ENCODE measurements at places on chromosomes 13 and 19.

GRCh38 chr13:30623392-30623791, 5.7 kb downstream of the USPL1 start:
- DNase-seq, result no peak

GRCh38 chr13:30690282-30691188, 44.8 kb upstream of the ALOX5AP start:
- DNase-seq, result no peak

- DNase-seq, result no peak
These were observed 15.0 kb downstream of the SAFB2 start for GRCh38 chr19:5607318-5608275.

GRCh38 chr13:72463561-72463960, 263.9 kb downstream of the MZT1 start:
- DNase-seq, result peak; percentile 37

DNA sequence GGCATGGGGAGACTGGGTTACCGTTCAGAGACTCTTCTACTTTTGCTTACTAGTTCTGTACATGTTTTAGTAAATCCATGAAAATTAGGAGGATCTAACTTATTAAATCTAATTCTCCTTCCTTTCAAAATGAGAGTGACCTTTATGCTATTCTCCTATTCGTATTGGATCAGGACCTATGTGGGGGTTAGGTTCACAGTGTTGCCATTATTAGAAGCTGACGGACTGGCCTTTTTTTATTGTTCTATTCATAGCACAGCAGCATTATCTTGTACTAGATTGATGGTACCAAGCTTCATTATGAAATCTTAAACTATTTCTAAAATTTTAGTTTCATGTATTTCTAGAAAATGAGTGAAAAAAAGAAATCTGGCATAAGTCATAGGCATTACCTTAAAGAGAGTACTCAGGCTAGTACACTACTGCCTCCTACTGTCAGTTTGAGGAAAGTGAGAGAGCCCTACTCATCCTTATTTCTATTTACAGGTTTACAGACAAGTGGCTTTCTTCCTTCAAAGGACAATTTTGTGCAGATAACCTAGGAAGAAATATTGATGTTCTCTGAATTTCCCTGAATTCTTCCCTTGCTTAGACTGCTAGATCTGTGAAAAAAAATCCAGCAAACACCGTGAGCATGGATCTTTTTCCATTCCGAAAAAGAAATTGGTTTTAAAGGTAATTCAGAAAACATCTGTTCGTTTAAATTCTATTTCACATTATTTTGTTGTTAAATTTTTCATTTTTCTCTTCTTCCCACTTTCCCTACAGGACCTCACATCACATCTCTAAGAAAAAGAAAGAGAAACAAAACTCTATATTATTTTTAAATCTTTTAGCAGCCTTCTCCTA, 485.5 kb downstream of the DIAPH3 start:
- peak; percentile 40 for DNase-seq

DNA sequence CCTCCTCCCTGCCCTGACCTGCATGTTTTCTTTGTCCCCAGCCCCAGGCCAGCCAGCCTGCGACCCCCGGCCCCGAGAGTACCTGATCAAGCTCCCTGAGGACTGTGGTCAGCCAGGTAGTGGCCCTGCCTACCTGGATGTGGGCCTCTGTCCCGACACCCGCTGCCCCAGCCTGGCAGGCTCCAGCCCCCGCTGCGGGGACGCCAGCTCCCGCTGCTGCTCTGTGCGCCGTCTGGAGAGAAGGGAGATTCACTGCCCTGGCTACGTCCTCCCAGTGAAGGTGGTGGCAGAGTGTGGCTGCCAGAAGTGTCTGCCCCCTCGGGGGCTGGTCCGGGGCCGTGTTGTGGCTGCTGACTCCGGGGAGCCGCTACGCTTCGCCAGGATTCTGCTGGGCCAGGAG, 5.6 kb downstream of the CILP2 start:
- no peak for DNase-seq

DNA sequence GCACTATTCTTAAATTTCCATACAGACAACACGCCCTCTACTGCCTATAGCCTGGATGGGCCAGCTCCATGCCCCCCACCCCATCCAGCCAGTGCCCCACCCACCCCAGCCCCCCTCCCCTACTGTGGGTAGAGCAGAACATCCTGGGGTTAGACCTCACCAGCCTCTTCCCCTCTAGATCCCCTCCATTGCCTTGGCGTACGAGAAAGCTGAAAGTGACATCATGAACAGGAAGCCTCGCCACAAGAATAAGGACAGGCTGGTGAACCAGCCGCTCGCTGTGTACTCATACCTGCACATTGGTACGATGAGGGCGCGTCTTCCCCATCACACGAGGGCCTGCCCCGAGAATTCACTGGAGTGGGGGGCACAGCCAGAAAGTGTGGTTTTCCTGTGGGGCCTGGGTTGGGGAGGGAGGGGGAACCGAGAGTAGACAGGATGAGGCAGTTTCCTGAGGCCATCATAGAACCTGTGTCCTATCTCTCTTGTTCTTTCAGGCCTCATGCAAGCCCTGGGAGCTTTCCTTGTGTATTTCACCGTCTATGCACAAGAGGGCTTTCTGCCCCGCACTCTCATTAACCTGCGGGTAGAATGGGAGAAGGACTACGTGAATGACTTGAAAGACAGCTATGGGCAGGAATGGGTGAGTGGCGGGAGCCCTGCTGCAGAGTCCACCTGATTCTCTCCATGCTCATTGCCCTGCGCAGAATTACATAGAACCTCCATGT, 29.1 kb downstream of the ATP12A start:
- DNase-seq, result no peak

- DNase-seq, result no peak
These were observed 1.9 kb downstream of the KCTD4 start for GRCh38 chr13:45198924-45199323.

DNA sequence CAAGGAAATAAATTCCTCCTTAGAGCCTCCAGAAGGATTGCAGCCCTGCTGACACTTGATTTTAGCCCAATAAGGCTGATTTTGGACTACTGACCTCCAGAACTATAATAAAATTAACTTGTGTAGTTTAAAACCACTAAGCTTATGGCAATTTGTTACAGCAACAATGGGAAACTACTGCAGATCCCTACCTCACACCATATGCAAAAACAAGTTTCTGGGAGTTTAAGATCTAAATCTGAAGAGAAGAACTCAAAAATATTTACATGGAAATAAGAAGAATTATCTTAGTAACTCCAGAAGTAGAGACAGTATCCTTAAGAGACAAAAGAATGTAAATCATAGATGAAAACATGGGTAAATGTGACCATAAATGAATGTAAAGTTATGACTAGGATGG, 5.9 kb downstream of the ZNF575 start:
- DNase-seq, result no peak

DNA sequence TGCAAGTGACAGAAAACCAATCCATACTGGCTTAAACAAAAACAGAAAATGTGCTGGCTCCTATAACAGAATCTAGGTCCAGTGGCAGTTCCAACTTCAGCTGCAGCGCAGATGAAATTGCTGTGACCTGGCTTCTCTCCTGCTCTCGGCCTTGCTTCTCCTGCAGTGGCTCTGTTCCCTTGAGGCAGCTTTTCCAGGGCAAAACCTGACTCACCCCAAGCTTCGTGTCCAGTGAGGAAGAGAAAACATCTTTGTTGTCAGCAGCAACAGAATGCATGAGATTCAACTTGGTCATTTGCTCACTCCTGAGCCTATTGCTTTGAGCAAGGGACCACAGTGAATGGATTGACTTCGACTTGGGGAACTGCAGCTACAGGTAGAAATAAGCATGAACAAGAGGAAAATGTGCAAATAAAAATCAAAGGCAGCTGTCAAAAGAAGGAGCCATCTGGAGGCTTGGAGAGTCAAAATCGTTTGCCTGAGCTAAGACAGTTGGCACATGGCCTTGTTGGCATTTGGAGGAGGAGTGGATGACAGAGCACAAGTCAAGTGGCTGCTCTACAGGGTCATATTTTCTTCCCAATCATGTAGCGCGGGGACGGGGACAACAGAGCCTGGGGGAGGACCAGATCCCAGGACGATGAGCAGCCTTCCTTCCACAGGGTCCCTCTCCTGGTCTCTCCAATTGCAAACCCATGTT, 523.4 kb downstream of the FGF9 start:
- no peak for DNase-seq

DNA sequence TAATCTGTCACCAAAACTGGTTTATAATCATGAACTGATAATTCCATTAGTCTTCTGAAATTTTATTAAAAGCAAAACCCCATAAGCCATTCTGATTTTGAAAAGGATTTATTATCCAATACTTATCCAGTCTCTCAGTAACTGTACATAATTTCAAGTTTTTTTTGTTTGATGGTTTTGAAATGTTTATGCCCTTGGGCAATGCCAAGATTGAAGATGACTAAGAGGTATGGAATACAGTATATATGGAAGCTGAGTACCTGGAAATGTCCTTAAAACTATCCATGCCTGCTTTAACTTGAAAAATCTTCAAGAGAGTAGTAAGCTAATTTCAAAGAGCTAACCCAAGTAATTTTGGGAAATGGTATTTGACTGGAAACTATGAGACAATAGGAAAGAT, 1.8 kb upstream of the NEK5 start:
- DNase-seq, result no peak

- no peak for DNase-seq
These were observed 10.0 kb downstream of the MEGF8 start for GRCh38 chr19:42335374-42335936.

DNA sequence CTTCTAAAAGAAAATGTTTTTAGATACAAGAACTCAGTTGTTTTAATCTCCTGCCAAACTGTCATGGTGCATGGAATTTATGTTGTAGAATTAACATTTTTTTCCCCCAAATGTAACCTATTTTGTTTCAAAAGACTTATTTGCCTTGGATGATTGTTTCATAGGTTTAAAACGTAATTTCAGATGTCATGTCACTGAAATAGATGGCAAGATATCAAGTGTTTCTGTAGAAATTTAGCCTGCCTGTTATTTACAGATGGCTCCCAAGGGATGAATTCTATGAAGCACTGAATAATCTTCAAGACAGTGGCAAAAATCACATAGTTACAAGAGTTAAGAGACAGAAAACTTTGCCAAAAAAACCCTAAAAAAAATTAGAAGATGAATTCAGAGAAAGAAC, 1484.6 kb downstream of the OLFM4 start:
- DNase-seq, result no peak

- no peak for DNase-seq
These were observed 15.2 kb downstream of the RCBTB1 start for GRCh38 chr13:49569993-49570689.

GRCh38 chr13:53638040-53638439, 609.4 kb downstream of the OLFM4 start:
- DNase-seq, result no peak

DNA sequence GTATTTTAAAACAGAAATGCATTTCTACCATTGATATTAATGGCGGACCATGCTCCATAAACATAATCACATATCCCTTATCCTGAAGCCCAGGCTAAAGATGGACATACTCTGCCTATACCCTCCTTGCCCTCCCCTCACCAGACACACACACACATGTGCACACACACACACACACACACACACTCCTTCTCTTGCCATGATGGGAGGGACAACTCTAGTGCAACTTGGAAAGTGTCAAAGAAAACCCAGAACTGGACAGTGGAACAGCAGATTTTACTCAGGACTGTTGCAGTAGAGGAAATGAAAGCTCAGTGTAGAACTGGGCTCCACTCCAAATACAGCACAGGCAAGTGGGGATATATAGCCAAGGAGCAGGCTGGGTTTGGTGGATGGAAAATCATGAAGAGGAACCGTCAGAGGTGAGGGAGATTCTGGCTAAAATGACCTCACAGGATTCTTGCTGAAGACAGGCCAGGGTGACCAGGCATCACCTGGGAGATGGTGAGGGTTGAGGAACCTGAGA, 40.8 kb downstream of the TNFRSF19 start:
- no peak for DNase-seq

GRCh38 chr19:18263324-18264136, 10.7 kb downstream of the IQCN start:
- no peak for DNase-seq

GRCh38 chr19:13150187-13150930, at the start of the genes IER2 and STX10:
TSS of gene IER2 (plus strand) at chr19:13150411. CDS start at chr19:13153187, 2,776 bp downstream.
TSS of gene STX10 (minus strand) at chr19:13150375. CDS start at chr19:13150173, 202 bp downstream.
- peak; percentile 85 for DNase-seq

DNA sequence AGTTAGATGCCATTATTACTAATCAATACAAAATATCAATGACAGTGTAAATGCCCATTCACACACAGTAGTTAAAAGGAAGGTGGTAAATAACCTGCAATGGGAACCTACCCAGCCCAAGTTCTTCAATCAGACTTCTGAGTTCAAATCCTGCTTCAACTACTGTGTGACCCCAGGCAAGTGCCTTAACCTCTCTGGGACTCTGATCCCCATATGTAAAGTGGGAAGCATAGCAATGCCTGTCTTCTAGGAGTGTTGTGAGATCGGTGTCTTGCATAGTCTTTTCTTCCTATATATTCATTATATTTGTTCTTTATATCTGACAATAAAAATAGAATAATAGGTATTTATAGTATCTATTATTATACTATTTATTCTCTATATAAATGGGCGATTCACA, 6.9 kb downstream of the TIMM13 start:
- no peak for DNase-seq

DNA sequence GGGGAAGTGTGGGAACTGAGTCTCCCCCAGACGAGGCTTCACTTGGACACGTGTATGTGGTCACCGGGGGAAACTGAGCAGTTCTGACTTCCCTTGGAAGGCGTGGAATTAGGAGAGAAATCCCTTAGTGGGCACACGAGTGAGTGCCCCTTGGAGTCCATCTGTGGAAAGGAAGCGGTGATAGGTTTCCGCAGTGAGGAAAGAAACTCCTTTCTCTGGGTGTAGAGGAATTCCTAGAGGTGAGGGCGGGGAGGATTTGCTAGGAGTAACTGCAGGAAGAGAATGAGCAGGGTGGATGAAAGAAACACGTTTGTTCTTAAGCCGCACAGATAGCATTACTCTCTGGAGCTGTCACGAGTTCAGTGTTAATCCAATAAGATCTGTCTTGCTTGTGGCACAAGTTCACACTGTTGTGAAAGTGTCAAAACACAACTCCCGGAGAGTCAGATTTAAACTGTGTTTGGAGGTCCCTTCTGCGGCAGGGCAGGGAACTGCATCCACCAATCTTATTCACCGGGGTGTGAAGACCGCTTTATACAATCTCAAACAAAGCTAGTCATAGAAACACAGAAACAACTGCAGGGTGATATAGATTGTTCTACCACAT, 1.2 kb downstream of the KL start:
- no peak for DNase-seq

DNA sequence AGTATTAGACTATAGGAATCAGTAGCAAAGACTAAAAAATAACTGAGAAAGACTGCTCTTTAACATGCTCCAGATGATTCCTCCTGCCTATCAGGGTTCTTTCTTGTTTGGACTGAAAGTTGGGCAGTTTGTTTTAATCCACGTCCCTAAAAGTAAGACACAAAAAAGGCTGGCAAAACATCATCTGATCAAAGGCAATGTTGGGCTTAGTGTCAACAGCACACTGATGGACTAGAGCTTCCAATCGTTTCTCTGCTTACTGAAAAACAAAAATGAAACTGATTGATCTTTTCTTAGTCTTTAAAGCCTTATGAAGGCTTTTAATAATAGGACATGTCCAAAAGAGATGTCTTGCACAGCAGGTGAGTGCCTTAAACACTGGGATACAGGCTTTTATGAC, 1567.9 kb upstream of the PRR20A start:
- no peak for DNase-seq

All from SK-N-DZ (cell line).